Effector CD8-positive, alpha-beta T cell (primary cell): ENCODE measurements at places on chromosomes 7 and 10.

DNA sequence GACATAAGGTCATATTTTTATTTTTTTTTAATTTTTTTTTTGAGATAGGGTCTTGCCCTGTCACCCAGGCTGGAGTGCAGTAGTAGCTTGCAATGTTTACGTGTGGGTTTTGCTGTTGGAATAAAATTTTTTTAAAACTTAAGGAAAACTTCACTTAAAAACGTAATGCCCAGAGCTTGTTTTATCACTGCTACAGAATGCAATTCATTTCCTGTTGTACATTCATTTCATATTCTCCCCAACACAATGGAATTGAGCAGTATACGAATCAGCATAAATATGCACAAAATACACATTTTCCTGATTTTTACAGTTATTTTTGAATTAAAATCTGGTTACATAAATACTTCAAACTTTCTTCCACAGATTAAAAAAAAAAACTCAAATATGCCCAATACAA is 40.3 kb downstream of the RSU1 start:
- DNase-seq, result no peak

DNA sequence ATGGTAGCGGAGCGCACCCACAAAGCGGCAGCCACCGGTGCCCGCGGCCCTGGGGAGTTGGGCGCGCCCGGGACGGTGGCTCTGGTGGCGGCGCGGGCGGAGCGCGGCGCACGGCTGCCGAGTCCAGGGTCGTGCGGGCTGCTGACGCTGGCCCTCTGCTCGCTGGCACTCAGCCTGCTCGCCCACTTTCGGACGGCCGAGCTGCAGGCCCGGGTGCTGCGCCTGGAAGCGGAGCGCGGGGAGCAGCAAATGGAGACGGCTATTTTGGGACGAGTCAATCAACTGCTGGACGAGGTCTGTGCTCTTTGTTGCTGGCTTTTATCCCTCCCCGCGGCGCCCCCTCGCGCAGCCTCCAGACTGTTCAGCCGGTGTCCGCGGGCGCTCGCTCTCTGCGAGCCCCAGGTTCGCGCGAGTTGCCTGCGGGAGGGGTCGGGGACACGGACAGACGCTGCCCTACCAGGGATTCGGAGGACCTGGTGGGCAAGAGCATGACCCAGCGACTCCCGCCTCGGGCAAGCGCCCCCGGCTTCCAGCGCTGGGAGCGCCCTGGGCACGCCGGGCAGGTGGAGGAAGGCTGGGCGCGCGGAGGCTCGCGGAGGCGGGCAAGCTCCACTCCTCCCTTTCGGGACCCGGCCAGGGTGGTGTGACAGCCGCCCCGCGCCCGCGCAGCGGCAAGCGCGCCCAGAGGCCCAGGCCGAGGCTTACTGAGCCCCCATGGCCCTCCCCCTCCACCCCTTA is 887 bp downstream of the COL13A1 start:
- DNase-seq, result no peak

DNA sequence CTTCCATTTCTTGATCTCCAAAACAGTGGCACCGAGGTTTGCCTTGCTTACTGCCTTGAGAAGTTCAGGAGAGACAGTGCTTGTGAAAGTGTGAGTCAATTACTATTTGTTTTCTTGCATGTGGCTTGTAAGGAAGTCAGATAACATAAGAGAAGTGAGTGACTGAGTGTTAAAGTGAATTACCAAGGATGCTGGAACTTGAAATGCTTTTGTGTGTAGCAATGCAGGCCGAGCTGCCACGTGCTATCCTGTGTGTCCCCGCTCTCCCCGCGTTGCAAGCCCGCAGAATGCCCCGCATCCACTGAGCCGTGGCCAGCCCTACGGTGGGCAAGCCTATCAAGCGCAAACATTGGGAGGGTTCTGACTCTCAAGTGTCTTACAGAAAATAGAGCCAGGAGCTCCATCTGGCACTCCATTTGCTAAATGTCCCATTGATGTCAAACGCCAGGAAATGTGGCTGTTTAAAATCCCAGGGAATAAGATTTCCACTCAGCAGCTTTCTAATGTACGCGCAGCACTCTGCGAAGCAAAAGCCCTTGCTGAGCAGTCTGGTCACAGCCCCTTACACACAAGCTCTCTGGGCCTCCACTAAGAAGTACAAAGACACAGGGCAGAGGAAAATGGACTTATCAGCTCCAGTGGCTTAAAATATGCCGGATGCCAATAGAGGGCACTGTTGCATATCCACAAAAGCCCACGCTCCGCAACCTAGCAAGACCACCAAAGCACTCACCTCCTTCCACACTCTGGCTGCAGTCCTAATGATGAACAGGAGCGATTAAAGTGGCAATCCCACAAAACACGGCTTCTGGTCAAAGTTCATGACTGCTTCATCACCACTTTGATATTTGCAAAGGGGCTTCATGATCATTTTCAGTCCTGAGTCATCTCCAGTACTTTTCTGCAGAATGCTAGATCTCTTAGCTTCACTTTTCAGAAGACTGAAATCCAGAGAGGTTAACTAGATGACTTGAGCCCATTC is 158.0 kb upstream of the ITGB1 start:
- DNase-seq, result no peak

- DNase-seq, result no peak
Measured at GRCh38 chr10:128529225-128529624, 403.0 kb upstream of the MKI67 start.

DNA sequence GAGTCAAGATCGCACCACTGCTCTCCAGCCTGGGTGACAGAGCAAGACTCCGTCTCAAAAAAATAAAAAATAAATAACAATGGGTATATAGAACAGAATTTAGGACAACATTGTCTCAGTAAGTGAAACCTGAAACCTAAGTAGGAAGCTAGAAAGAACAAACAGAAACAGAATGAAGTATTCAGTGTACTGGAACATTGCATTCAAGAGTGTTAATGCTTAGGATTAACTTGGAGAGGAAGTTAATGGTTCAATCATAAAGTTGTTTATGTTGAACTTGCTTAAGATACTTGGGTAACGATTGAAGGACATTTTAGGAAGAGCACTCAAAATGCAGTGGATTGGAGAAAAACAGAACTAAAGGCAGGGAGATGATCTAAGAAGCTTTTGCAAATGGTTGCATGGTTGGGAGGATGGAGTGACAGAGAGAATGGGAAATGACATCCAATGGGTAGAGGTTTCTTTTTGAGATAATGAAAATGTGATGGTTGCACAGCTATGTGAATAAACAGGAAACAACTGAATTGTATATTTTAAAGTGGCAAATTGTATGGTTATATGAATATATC is 233.7 kb downstream of the ADK start:
- DNase-seq, result no peak

- no peak for DNase-seq
Measured at GRCh38 chr7:99126921-99127553, 16.9 kb downstream of the SMURF1 start.

GRCh38 chr10:114474989-114475388 is 70.7 kb upstream of the AFAP1L2 start:
- DNase-seq, result no peak

DNA sequence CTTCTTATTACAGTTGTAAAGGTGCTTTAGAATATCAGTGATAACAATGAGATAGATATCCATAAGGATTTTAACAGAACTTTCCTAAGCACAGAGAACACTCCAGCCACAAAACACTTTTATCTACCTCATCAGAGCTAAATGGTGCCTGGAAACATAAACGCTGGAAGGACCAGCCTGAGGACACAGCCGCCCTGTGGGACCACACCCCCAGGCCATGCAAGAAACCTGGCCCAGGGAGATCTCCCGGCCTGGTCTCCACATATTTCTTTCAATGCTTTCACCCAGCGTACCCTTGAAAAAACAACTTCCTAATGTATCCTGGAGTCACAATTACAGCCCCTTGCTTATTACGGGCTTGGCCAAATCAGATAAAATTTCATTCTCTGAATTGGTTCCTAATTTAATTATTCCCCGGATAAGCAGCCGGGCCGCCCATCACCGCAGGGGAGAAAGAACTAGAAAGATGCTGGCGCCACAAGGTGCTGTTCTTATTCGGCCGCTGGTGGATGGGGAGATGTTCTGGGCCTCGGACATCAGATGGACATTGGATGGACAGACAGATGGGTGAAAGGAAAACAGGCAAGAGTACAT is 11.8 kb downstream of the CHST15 start:
- no peak for DNase-seq

- DNase-seq, result no peak
Measured at GRCh38 chr7:122887198-122887597, 938 bp upstream of the CADPS2 start.

DNA sequence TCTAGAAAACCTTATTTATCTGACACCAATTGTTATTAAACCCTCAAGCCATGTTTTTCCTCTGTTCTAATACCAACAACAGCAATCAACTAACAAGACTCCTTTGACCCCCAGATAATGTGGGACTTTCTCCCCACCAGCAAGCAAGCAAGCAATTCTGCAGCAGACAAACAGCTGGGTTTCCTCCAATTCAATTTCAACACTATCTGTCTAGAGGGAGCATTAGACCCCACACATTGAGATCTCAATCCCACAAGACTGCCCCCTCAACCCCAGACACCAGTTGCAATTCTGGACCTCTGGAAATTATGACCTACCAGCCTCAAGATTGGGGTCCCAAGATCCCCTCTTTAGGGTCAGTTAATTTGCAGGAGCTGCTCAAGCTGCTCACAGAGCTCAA is 89.4 kb upstream of the TMEM26 start:
- DNase-seq, result no peak

DNA sequence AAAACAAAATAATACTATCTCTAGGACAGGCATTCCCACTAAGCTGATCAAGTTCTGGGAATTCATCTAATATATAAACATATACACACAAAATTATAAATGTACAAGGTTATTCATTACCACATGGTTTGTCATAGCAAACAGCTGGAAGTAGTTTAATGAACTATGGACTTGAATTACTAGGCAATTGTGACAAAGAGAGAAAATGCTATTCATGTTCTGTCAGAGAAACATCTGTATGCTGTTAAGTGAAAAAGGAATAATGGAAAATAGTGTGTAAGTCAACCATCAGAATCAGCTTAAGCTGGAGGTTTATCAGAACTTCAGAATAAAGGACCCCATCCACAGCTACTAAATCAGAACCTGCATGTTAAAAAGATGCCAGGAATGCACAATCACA is 2.8 kb downstream of the ZNF248 start:
- no peak for DNase-seq

DNA sequence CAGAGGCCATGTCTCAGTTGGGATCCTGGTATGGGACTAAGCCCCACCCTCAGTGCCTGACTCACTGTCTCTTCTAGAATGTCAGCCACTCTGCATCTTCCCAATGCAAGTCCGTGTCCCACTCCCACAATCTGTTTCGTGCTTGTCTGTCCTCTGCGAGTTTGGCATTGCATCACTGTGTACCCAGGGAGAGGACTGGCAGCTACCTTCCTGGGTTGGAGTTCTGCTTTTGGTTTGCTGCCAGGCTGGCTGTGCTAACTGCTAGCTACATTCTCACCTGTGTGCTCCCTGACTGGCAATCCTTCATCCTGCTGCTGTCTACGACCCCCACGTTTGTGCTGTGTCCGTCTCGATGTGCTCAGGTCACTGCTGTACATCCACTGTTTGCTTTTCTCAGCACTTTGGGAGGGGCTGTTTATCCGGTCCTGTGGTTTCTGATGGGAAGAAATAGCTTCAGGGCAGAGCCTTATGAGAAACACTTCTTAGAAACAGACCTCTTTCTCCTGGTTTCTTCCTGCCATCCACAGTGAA is 56.0 kb upstream of the GLI3 start:
- DNase-seq, result no peak

GRCh38 chr10:8037199-8037801 is 17.2 kb upstream of the GATA3 start:
- DNase-seq, result no peak

- DNase-seq, result no peak
Measured at GRCh38 chr10:70462349-70462984, 16.1 kb upstream of the PALD1 start.

- no peak for DNase-seq
Measured at GRCh38 chr7:79403879-79404278, 49.6 kb downstream of the MAGI2 start.

- no peak for DNase-seq
Measured at GRCh38 chr7:102004848-102005247, 187.4 kb downstream of the CUX1 start.

DNA sequence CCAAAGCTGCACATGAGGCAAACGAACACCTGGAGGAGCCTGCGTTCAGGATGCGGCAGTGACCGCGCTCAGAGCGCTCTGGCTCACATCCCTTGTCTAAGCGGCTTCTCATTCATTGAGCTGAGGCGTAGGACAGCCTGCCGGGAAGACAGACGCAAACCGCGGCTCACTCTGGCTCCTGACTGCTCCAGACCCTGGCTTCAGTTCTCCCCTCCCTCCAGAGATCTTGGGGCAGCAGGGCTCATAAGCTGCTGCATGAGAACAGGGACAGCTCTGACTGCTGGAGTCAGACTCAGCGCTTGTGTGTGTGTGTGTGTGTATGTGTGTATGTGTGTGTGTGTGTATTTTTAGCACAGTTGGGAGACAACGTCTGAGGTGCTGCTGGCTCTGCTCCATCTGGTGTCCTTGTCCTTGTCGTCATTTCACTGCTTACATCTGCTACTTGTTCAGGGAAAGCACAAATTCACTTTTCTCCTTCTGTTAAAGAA is 15.8 kb upstream of the LYZL2 start:
- no peak for DNase-seq

- DNase-seq, result no peak
Measured at GRCh38 chr10:105986912-105987635, 1177.4 kb downstream of the SORCS1 start.

DNA sequence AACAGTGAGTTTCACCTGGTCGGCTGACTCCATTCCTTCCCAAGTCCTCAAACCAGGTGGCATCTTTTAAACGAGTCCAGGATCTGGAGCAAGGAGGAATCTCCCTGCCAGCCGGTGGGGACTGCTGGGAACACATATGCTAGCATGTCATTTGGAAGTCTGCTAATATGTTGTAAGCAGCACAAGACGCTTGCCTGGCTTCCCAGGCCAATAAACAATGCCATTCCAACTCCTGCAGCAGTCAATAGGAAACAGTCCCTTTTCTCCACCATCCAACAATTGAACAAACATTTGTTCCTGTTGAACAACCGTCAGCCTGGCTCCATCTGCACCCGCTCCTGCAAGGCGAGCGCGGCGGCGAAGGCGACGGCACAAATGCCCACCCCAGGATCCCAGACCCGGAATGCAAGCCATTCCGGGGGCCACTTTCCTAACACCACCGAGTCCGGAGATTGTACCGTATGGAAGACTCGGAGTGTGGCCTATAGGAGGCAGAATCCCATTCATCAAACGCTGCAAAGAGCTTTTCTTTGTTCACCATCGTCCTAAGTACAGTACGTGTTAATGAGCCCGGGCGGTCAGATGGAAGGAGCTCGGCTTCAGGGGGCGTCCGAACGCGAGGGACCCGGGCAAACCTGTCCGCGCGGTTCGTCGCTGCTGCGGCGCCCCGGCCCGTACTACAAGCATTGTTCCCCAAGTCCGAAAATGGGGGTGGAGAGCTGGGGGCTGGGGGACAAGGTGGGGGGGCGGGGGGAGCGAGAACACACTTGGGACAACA is 1.6 kb downstream of the FAM53B start:
- DNase-seq, result no peak

DNA sequence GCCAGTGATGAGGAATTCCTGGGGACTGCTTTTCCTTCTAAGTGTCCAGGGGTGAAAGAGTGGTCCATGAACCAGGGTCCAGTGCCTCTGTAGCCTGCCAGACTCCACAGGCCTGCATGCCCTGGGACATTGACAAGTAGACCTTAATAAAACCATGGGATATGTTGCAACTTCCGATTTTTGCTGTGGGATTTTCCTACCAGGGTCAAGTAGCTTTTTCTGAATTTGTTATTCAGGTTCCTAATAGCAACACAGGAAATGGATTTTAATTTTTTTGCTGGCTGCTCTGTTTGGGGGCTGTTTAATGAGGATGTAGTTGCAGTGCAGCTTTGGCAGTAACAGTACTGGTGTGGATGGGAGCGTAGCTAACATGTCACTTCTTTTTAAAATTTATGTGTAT is 42.1 kb downstream of the WBP1L start:
- DNase-seq, result no peak
